ENCODE measurements at places on chromosomes 4 and X.

- no peak for DNase-seq
These were observed 15.9 kb downstream of the PPA2 start for GRCh38 chr4:105458001-105458400.

DNA sequence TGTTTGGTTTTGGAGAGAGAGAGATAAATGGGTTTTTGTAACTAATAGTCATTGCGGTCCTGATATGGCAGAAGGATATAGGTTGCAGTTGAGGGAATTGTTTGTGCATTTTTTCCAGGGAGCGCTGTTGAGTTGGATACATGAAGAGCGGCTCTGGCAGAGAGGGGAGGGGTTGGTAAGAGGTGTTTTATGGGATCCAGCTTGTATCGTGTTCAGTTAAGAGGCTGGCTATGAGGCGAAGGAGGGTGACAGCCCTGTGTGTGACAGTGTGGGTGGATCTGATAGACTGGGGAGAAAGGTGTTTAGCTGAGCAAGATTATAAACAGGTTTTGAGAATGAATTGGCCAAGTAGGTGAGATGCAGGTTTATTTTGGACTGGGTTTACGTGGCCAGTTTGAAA, 1.5 kb downstream of the SPANXN4 start:
- no peak for DNase-seq

- DNase-seq: no peak
These were observed 16.6 kb downstream of the FRMPD3 start for GRCh38 chrX:107465932-107466620.

DNA sequence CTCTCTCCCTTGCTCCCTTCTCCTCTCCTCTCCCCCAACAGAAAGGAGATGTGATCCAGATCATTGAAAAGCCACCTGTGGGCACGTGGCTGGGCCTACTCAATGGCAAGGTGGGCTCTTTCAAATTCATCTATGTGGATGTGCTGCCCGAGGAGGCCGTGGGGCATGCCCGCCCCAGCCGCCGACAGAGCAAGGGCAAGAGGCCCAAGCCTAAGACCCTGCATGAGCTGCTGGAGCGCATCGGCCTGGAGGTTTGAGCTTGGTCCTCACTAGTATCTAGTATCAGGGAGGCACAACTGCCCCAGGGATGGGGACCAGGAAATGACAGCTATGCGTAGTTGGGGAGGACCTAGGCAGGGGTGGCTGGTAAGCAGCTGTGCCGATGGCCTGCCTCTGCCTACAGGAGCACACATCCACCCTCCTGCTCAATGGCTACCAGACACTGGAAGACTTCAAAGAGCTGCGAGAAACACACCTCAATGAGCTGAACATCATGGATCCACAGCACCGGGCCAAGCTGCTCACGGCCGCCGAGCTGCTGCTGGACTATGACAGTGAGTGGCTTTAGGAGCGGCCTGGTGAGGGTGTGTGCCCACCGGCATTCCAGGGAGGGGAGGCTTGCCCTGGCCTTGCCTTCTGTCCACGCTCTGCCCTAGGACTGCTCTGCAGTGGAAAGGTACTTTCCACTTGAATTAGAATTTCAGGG, 13.0 kb downstream of the SASH3 start:
- DNase-seq: no peak

DNA sequence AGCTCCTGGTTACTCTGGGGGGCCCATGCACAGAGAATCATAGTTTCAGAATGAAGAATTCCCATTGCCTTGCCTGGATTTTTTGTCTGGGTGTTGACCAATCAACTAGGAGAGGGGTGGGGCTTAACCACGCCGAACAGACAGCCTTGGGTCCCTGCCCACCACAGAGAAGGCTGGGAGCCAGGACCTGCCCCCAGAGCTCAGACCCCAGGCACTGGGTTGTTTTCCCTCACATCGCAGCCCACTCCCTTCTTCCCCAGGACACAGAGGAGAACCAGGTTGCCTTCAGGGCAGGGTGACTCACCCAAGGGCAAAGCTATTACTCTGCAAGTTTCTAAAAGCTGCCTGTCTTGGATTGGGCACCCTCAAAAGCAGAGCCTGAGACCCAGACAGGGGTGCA, 23.3 kb upstream of the CRMP1 start:
- DNase-seq: no peak

- no peak for DNase-seq
These were observed 17.2 kb upstream of the POLA1 start for GRCh38 chrX:24676403-24677024.

DNA sequence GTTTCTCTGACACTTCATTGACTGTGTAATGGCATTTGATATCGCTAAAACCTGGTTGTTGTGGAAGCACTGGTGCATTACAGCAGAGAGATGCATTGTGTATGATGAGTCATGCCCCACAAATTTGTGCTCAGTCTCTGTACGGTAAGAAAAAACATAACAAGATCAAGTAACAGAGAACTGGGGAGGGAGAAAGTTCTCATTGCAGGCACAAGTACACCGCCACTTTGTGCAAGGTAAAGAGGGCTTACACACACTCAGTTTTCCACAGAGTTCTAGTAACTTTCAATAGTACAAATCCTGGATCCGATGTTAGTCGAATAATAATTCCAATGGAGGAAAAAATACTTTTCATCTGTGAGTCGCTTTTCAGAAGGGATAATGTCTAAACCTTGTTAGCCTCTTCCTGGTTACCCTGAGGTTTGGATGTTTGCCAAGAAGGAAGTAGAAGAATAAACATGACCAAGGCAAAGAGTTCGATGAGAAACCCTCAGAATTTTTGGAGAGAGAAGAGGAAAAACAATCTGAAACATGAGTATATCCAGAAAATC, 512.5 kb upstream of the SLIT2 start:
- DNase-seq: no peak

GRCh38 chrX:103155201-103155600, 59.7 kb upstream of the BEX4 start:
- no peak for DNase-seq

DNA sequence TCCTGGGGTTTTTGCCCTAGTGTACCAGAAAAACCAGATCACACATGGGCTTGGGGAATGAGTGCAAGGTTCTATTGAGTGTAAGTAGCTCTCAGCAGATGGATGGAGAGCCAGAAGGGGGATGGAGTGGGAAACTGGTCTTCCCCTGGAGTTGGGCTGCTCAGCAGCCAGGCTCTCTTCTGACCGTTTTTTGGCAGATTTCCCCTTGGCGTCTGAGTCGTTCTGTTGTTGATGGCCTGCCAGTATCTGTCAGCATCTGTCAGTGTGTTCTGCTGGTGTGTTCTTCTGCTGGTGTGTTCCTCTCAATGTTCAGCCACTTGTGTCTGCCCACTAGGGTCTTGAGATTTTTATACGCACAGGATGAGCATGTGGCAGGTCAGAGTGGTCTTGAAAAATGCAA, 633.9 kb upstream of the CPEB2 start:
- DNase-seq: peak; percentile 71

DNA sequence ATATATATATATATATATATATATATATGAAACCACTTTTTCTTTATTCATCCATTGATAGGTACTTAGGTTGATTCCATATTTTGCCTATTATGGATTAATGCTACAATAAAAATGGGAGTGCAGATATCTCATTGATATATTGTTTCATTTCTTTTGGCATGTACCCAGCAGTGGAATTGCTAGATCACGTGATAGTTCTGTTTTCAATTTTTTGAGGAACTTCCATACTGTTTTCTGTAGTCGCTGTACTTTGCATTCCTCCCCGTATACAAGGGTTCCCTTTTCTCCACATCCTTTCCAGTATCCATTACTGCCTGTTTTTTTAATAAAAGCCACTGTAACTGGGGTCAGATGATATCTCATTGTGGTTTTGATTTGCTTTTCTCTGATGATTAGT, 124.6 kb downstream of the GABRB1 start:
- no peak for DNase-seq

DNA sequence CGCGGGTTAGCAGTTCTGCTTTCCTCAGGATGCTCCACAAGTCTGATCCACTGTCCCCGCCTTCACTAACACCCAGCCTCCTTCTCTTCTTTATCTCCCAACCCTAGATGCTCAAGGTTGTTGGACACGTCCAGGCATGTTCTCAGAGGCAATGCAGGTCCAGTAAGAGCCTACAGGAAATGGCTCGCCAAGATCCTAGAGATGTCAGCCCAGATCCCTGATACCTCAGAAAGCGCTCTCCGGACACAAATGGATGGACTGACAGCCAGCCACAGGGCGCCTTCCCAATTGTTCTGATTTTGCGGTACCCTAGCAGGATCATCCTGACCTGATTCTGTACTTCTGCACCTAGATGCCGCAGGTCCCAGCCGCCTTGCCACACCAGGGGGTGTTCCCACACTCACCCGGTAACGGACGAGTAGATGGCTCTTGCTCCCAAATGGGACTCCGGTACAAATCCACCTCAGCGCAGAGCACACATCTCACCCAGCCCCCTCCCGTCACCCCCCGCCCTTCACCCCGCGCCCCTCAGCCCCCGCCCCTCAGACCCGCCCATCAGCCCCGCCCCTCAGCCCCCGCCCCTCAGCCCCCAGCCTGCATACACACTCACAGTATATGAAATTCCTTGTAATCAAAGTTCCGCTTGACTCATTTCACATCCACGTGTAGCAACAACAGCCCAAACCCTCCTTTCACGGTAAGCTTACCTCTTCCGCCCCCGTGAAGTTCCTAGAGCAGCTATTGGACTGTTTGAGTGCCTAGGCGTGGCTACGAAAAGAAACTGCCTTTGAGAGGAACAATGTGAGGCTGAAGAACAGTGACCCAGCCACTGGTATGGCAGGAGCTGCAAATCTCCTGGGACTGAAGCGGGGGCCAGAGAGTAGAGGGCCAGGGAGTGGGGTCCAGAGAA, at the start of gene EDA2R:
TSS of gene EDA2R (minus strand) at position 488 of the 910 bp plus-strand sequence. CDS start 23,058 bp downstream, outside the sequence.
- DNase-seq: no peak

DNA sequence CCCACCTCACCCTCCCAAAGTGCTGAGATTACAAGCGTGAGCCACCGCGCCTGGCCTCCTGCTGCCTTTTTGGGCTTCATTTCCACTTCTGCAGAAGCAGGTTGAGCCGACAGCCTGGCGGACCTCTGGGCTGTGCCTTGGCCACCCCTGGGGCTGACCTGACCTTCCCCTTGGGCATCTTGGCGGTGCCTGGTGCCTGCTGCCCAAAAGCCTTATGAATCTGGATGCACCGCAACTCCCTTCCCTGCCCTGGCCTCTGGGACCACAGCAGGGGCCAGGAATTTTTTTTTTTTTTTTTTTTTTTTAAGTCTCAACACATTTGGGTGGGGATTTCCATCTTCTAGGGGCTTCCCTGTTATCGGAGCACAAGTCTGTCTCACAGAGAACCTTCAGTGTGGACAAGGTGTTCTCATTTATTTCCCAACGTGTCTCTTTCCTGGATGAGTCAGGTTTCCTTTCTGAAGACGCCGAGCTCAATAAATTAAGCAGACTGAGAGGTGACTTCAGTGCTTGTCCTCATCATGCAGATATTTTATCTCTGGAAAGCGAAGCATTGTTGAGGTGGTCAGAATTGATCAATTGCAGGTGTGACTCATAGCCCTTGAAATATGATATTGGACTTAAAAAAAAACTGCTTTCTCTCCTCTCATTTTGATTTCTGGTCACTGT, 79.7 kb downstream of the SHROOM2 start:
- DNase-seq: no peak

DNA sequence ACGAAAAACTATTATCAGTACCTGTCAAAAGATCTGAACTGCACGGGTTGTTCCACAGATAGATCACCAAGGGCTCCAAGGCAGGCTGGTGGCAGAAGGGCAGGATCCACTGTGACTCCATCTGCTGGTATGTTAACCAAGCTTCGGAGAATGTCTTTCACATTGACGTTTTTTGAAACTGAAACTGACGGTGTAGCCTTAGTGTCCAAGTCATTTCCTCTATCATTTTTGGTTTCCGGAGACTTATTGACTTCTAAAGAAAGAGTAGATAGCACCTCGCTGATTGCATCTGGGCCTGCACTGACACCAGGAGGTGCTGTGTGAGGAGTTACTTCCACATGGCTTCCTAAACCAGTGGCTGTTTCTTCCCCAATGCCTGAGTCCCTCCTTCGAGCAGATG, 186.9 kb downstream of the LRBA start:
- no peak for DNase-seq

DNA sequence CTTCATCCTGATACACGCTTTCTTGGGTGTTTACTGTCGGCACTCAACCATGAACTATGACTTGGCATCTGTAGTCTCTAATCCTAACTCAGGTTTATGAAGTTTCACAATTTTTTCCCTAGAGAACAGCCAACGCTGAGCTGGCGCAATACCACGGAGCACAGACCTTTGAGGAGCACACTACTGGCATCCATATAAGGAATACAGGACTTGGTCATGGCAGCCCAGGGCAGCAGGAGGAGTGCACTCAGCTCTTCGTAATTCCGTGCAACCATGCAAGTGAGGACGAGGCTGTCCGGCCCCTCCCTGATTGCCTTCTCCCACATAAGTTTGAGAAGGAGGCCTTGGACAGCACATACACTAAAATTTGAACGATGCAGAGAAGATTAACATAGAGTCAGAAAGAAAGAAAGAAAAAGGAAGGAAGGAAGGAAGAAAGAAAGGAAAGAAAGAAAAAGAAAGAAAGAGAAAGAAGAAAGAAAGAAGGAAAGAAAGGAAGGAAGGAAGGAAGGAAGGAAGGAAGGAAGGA, 41.0 kb upstream of the PDLIM5 start:
- peak; percentile 85 for DNase-seq

DNA sequence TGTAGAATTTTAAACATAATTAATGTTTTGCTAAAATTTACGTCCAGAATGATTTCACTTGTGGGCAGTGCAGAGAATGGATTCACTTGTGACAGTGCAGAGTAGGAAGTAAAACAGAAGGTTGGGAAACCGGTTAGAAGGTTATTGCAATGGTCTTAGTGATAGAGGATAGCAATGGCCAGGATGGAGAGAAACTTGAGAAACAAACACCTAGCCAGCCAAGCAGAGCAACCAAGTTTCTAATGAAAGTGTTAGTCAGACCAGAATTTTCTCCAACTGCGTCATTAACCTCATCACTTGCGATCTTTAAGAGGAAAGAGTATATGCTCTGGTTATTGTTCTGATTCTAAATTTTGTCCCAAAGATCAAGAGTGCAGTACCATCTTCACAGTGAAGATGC, 50.0 kb upstream of the TBC1D9 start:
- no peak for DNase-seq

DNA sequence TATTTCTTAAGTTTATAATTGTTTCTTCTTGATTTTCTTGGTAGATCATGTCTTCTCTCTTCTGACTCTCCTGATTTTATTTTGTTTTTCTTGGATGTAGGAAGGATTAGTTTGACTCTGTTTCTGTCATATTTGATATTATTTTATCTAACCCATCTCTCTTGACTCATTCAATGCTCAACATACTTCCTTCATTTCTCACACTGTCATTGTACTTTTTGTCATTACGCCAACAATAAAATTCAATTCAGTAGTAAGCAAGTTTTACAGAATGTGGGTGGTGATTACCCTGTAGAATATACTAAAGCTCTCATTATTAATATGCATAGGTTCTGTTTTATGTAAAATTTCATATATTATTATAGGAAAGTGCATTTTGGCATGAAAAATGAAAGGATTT, 1303.0 kb upstream of the AGA start:
- no peak for DNase-seq

DNA sequence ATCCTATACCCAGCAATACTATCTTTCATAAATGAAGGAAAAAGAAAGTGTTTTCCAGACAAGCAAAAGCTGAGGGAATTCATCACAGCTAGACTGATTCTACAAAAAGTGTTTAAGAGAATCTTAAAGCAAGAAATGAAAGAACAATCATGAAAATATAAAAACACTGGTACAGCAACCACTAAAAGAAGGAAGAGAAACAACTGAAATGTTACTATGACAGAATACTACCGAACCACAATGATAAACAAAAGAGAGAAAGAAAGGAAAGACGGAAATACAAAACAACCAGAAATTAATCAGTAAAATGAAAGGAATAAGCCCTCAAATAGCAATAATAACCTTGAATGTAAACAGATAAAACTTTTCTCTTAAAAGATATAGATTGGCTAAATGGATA, 110.8 kb upstream of the AFF2 start:
- no peak for DNase-seq
